ENCODE measurements at places on chromosomes 1 and 21. TPM values are rescaled to one million over a fixed set of nuclear protein-coding genes. Genes with fewer than 3 reads are reported as not detected.
A peak's percentile ranks its signal among the peaks of the same experiment; 100 is the strongest.

DNA sequence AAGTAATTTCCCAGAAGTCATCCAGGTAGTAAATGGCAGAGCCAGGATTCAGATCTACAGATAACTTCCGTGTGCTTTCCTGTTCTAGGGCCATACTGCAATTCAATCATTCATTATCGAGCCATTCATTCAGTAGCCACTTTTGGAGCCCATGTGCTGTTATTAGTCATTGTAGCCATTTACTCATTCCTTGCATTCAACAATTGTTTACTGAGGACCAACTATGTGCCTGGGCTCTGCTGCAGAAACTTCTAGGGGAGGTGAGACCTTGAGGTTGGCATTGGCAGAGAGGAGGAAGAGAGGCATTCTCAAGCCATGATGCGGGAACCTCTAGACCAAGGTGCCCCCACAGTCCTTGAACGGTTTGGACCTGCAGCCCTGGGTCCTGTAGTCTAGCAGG is 27.9 kb downstream of the EPHB2 start:
- no peak for DNase-seq

DNA sequence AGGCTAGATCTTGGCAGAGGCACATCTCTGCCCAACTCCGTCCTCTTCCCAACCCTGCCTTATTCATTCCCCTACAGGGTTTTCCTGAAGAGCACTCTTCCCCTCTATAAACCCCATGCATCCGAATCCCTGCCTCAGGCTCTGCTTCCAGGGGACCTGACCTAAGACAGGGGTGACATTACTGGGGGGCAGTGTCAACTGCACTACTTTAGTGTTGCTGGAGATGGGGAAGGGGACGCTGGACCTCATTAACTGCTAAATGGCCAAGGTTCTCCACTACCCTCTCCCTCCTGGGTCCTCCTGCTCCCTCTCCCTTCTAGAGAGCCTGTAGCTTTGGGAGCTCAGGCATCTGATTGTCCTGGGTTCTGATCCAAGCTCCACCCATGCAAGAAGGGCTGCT is 126.2 kb downstream of the GRIK3 start:
- DNase-seq, result no peak

- DNase-seq, result no peak
Observed at GRCh38 chr1:202873026-202873425, 15.9 kb downstream of the RABIF start.

- DNase-seq, result no peak
Observed at GRCh38 chr1:225700164-225700821, 47.4 kb upstream of the ENAH start.

DNA sequence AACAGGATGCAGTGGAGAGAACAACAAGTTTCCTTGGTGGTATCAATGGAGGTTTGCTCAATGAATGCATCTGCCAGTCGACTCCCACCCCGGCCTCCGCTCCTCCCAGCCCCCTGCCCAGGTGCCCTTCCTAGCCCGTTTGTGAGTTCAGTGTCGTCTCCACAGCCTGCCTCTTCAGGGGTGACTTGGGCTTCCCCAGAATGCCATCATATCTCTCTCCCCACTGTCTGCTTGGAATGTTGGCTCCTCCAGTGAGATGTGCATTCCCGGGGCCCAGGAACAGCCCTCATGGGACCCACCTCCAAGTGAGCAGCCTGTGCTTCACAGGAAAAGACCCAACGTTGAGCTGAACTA is 30.5 kb downstream of the MATN1 start:
- no peak for DNase-seq

DNA sequence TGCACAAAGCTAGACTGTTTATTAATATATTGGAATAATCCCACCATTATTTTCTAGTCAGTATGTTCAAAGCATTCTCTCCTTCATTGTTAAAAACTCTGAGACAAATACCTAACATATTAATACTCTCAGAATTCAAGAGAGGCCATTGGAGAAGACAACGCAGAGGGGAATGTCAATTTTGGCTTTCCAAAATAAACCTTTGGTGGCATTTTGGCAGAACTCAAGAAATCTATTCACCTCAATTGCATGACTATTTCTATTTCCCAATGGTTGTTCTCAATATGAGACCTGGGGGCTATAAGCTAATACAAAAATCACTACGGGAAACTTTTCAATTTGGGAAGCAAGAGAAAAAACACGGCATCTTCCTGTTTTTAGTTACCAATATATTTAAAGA is 58.5 kb downstream of the RUSC1 start:
- peak; percentile 31 for DNase-seq

The KIF17 gene
- total RNA-seq, result 15.0 TPM

The SPATA21 gene
- not detected for total RNA-seq

The UMODL1 gene
- total RNA-seq, result not detected
